ENCODE measurements at places on chromosomes 2 and 18.

GRCh38 chr2:48282161-48282680 is 247.7 kb upstream of the STON1 start:
- DNase-seq = no peak

GRCh38 chr2:122238006-122238559 is 482.6 kb downstream of the TSN start:
- DNase-seq = no peak

DNA sequence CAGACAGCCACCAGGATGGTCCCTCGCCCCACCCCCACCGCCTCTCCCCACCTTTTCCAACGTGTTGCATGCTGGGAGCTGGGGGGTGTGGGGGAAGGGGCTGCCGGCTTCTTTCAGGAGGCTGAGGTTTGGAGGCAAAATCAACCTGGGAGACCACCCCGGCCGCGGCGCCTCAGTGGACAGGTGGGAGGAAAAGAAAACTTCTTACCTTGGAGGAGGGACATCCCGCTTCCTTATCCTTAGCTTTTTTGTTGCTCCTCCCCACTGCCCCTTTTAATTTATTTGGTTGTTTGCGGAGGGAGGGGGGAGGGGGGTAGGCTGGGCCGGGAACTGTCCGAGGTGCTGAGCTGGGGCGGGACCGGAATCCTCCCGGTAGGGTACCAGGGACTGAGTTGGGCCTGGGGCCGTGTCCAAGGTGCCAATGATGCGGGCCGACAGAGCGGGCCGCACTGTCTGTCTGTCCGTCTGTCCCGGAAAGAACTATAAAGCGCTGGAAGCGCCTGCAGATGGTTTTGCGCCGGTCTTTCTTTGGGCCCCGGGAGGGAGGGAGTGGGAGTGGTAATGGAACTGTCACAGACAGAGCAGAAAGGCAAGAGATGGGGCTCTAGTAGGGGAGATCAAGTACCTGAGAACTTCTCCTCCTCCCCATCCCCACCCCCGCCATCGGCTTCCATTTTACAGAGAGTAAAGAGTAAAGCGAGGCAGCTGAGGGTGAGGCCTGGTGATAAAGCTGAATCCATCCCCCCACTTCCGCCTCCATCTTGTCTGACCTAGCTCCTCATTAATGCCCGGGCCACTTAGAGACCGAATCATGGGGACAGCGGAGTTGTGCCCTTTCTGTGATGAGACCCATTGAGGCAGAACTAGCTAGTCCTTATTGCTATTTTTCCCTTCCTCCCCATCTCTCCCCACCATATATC is 2.4 kb downstream of the CDK5R2 start:
- no peak for DNase-seq

DNA sequence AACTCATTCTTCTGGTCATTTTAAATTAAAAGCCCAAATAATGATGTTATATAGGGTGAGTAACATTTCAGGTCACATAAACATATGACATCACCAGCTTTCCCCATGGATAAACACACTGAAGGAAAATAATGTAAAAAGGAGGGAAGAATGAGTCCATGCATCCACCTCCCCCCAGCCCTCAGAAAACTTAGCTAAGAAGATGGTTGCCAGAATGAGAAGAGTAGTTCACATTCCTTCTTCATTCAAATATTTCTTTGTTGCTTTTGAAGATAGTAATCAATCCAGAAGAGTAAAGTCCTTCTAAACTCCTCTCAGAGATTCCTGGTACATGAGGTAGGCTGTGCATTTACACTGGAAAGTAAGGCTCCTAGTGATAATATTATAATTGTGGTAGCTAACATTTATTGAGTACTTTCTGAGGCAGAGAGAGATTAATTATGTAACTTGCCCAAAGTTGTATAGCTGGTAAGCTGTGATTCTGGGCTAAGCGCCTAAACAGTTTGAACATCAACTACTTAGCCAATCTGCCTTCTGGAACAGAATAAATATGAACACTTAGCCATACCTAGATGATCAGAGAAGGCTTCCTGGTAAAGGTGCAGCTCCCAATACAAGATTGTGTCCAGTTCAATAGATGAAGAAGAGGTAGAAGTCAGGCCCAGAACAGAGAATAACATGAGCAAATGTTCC is 256.7 kb upstream of the FN1 start:
- no peak for DNase-seq

GRCh38 chr2:190351955-190352354 is 8.6 kb downstream of the INPP1 start:
- no peak for DNase-seq

GRCh38 chr2:218648088-218648786 is 11.2 kb downstream of the ZNF142 start:
- DNase-seq = no peak

- no peak for DNase-seq
Measured at GRCh38 chr2:176104316-176105077, 2.6 kb upstream of the HOXD11 start.

GRCh38 chr2:8620611-8621382 is 61.1 kb upstream of the ID2 start:
- DNase-seq = no peak

DNA sequence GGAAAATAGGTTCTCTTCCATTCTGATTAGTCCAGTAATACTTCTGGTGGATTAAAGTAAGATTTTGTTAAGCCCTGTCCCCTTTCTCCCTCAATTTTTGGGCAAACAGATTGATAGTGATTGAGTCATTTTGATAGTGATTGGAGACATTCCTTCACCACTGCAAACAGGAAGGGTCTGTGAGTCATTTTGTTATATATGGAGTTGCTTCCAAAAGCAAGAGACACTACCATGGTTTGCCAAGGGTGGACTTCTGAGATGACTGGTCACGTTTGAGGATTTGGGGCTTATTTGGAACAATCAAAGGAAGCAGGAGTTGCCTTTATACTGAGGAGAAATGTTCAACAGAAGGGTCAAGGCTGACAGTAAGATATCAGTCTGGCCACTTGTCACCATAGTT is 249.9 kb downstream of the PARD3B start:
- no peak for DNase-seq

DNA sequence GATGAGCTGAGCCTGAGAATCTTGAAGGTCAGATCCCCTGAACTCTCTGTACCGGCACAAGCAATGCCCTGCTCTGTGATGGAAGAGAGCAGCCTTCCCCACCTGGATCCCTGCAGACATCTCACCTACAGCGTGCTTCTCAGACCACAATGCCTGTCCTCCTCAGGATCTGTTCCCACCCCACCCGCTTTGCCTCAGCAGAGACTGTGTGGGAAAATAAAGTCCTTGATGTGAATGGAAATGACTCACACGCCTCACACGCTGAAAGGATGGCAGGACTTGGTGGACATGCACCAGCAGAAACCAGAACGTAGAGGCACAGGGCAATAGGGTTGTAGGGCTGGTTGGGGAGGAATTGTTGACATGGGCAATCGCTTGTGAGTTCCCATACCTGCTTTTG is 117.9 kb upstream of the POU3F3 start:
- DNase-seq = no peak
